Activated CD8-positive, alpha-beta memory T cell treated with anti-CD3 and anti-CD28 coated beads for 4 hours (primary cell): ENCODE measurements at places on chromosomes 1 and 21.
A peak's percentile ranks its signal among the peaks of the same experiment; 100 is the strongest.

GRCh38 chr1:44786138-44786840 is 1.7 kb downstream of the BEST4 start:
- DNase-seq, result peak; percentile 61

DNA sequence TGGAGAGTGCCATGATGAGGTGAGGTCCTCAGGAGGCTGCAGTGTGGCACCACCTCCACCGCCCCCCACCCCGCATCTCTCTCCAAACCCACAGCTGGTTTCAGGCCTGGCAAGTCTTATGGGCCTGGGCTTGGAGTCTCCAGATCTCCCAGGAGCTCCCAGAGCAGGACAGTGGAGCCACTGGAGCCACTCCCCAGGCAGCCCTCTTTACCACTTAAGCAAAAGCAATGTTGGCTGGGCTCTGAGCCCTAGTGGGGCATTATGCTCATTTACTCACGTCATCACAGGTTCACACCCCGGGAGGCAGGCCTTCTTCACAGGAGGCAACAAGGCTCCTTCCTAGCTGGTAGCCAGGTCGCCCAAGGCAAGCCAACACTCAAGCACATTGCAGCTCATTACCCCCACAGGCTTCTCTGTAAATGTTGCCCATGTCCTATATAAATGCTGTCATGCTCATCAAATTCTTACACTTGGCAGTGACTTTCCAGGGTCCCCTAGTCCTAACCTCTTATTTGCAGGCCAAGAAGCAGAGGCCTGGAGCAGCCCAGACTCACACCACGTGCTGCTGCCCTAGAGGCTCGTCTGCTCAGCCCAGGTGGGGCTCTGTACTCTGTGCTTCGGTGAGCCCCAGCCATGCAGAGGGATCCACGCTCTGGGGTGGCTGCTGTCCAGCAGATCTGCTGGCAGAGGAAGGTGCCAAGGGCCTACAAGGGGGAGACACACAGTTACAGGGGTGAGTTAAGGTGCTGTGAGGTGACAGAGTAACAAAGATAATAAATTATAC is 459.3 kb downstream of the MATN1 start:
- DNase-seq, result no peak

DNA sequence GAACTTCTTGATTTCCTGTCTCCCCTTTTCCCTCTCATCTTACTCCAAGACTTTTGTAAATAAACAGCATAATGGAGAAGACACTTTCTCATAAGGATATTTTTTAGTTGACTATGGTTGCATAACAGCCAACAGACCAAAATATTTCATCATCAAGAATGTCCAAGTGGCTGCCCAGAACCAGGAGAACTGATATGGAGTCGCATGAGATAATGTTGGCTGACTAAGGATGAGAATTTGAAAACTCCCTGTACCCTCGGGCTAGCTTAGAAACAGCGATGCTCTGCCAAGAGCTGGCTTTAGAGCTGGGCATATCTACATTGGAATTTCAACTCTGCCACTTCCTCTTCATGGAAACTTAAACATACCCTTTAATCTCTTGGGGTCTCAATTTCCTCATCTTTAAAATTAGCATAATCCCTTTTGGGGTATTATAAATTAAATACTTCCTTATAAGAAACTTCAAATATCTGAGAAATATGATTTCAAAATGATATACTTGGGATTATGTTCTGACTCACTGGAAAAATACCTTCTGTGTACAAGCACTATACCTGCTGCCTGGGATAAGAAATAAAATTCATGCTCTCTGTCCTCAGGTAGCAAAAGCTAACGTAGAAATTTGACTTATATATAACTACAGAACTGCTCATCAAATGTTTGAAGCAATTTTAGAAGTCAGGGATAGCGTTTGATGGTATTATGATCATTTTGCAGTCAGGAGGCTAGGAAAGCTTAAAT is 777.3 kb downstream of the LTN1 start:
- DNase-seq, result no peak

DNA sequence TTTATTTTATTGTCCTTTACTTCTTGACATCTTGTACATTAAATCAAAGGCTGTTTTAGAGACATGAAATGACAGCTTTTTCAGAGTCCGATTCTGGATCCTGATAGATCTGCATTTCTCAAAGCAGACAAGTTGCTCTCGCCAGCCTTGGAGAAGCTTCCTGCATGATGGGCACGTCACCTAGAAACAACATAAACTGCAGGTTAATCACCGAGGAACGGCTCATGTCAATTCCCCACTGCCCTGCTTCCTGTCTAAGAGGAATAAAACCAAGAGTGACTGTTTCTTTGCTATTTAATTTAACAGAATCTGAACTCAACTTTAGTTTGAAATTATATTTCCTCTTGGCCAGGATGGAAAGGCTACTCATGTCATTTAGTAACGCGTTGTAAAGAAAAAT is 77.0 kb downstream of the RWDD3 start:
- DNase-seq, result no peak

GRCh38 chr1:196148367-196148970 is 459.8 kb downstream of the KCNT2 start:
- no peak for DNase-seq

DNA sequence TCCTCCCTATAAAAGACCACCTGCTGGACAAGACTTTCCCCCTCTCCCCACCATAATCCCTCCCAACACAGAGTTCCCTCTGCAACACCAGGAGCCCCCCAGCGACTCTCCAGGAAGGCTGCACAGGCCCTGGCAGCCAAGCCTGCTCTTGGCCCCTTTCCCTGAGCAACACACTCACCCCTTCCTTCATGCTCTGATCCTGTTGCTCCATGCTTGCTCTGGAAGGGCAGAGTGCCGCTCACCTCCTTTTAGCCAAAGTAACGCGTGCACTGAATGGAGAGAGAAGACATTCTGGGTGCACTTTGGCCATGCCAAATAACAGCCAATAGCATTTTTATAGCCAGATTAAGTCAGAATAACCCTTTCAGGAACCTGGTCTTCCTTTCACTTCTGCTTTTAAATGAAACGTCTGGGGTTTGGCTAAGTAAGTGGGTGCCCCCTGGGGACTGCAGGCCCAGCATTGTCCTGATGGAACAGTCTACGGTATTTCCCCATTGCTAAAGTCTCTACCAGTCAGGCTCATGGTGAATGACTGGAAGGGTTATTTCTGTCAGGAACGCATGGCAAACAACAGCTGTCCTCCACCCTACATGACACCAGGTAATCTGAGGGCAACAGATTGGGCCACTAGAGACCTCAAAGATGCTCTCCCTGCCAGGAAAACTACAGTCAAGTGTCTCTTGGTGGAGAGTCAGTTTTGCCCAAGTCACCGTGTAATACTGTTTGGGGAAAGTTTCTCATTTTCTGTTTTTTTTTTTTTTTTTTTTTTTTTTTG is at the start of gene SLC2A5:
Gene SLC2A5, minus strand, starts transcription at position 310 of the 775 bp plus-strand sequence. Its CDS starts 99 bp downstream, at position 211.
- DNase-seq, result no peak

- no peak for DNase-seq
Measured at GRCh38 chr1:27864264-27864895, 8.0 kb upstream of the THEMIS2 start.

- DNase-seq, result no peak
Measured at GRCh38 chr1:112905395-112906149, 50.4 kb downstream of the SLC16A1 start.

DNA sequence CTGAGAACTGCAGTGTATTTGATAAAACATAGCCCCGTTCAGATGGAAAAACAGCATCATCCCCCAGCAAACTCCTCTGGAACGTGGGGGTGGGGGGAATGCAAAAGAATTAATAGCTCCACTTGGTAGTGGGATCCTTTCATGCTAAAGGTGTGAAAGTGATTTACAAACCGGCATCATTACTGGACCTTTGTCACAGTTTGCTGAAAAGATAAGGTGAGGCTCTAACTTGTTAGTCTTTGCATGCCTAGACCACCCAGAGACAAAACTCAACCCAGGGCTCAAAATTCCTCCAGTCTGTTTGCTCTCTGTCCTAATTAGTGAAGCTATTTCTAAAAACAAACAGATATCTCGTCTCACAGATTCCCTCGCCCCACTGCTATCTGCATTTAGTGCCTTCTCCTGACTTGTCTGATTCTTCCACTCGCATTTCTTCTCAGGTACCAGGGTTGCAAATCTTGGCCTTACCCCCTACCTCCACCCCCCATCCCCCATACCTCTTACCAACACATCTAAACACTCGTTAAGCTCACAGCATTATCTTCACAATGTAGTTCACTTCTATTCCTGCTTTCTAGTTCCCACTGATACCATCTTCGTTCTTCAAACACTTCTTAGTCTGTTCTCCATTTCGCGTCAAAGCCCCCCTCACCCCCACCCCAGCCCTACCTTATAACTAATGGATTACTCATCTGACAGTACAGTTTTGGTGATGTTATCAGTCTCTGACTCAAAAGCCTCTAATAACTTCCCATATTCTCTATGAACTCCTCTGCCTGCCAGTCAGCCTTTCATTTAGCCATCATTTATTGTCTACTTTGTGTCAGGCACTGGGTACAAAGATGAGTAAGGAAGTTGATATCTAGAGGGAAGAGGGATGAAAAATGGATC is 11.8 kb downstream of the IER5 start:
- no peak for DNase-seq

DNA sequence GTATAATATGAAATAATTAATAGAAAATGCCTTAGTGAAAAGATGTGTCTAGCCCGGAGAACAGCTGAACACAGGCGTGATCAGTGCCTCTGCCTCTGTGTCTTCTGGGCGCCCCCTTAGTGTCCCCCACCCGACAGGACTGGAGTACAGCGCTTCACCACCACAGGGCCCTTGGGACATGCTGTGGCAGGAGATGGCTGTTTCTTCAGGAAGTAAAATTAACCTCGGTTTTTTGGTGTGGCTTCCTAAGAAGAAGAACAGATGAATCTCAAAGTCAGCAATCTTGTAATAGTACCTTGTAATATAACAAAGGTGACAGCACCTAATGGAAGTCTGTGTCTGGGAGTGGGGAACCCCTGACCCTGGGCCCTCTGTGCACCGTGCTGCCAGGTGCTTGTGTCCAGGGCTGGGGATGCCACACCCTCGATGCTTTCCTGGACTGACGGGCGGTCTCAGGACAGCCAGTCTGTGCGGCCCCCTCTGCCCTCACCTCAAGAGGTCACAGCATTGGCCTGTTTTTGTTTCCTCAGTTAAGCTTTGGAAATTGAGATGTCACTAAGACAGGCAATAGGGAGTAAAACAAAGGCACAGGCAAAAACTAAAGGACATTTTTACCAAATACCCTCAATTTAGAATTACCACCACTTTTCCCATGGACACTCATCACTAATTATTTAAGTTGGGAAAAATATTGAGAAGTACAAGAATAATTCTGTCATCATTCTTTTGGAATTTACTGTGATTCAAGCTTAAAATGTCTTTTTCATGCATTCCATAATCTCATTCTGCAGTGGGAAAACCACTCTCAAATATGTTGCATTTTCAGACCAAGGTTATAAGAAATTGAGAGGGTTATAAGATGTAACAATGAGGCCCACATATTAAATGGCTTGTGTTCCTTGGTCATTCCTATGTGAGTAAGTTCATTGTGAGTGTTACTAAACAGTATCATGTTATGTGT is 79.3 kb downstream of the ADARB1 start:
- no peak for DNase-seq

DNA sequence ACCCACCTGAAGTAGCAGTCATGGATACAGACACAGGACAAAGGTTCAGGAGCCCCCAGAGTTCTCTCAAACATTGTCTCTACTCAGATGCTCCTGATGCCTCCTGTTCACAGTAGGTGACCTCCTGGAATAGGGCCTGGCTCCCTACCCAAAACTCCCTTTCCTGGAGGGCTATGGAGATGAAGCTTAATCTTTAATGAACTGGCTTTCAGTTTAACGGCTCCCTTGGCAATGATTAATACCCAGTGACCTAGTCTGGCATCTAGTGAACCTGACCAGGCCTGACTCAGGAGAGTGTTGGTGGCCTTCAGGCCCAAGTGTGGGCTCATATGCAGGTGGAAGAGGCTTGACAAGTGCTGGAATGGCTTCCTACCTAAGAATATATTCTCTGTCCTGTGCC is 65.2 kb upstream of the TRABD2B start:
- no peak for DNase-seq

GRCh38 chr21:41965045-41965444 is 11.2 kb upstream of the C2CD2 start:
- no peak for DNase-seq

DNA sequence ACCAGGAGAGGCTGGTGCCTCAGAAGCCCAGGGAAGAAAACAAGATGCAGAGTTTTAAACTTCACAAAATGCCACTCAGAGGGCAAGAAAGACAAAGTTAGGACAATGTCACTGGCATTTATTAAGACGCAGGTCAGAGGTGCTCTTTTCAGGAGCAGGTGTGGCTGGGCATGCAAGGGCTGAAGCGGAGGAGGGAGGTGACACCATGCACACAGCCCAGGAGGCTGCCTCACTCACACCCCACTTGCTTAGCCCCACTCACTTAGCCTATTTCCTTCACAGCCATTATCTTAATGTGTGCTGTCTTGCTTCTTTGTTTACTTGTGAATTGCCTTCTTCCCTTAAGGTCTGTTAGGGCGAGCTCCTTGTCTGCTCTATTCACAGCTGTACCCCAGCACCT is 17.2 kb downstream of the HIVEP3 start:
- no peak for DNase-seq

DNA sequence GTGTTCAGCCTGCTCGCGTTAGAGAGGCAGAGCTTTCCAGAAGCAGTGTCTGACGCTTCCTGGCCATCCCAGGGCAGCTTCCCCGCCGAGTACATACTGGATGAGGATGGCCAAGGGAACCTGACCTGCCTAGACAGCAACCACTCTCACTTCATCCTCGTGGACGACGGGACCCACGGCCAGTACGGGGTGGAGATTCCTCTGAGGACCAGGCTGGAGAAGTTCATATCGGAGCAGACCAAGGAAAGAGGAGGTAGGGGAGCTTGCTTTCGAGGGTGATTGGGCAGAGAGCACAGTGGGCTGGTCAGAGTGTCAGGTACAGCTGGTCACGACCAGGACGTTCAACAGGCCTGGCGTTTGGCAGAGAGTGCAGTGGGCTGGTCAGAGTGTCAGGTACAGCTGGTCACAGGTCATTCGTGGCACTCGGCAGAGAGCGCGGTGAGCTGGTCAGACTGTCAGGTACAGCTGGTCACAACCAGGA is 22.4 kb downstream of the TRPM2 start:
- DNase-seq, result no peak
